ENCODE measurements at places on chromosomes 3 and 15.

GRCh38 chr3:67357610-67358458 lies 296.6 kb downstream of the SUCLG2 start:
- DNase-seq = peak; percentile 63

DNA sequence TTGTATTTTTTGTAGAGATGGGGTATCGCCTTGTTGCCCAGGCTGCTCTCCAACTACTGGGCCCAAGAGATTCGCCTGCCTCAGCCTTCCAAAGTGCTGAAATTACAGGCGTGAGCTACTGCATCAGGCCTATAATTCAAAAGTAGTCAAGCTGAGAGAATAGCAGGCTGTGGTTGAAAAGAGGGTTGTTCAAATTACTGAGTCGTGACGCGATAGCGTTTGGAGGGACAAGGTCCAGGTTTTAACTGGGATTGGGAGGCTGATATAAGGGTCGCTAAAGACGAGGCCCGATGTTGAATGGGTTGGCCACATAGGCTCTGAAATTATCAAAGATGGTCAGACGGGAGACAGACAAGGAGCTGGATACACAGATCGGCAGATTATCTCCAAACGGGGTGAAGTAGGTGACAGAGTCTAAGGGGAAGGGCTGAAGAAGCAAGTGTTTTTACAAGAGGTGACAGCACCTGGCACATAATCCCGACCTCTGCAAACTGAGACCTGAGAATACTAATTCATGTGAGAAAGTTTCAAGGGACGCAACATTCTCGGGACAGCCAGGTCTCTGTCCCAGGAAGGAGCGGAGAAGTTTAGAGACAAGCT lies 759 bp upstream of the ARID3B start:
- DNase-seq = no peak

- peak; percentile 30 for DNase-seq
These were observed 4.5 kb downstream of the THBS1 start for GRCh38 chr15:39585389-39585841.

DNA sequence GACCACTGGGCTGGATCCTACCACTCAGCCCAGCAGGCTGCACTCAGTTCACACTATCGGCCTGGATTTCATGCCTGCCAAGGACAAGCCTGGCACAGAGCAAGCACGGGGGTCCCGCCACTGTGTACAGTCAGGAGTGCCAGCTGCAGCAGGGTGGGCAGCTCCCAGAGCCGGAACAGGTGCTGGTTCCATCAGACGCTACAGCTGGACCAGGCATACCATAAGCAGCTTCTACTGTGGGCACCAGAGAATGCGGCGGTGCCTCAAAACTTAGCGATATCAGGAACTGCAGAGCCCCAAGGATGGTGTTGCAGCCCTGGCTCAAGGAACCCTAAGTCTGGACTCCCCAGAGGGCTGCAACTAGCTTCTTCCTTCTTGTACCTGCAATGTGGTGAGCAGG lies 124.8 kb downstream of the BCHE start:
- DNase-seq = no peak

GRCh38 chr3:184880276-184881019 lies 68.5 kb downstream of the VPS8 start:
- DNase-seq = no peak

GRCh38 chr3:13009132-13009945 lies 63.9 kb downstream of the IQSEC1 start:
- no peak for DNase-seq

DNA sequence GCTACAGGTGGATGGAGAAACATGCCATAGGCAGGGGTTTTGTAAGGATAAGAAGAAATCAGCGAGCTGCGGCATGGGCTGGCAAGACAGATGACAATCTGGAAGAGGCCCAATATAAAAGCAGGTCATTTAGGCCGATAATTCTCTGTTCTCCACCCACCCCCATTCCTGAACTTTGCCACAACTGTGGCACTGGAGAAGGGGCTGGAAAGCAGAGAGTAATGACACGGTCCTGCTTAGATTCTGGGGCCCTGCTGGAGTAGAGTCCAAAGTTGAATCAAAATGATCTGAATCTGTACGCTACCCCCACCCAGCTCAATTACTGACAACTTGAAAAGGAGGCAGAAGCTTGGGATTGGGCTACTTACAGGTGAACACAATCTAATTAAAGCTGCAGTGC lies 18.4 kb upstream of the BUB1B start:
- no peak for DNase-seq

DNA sequence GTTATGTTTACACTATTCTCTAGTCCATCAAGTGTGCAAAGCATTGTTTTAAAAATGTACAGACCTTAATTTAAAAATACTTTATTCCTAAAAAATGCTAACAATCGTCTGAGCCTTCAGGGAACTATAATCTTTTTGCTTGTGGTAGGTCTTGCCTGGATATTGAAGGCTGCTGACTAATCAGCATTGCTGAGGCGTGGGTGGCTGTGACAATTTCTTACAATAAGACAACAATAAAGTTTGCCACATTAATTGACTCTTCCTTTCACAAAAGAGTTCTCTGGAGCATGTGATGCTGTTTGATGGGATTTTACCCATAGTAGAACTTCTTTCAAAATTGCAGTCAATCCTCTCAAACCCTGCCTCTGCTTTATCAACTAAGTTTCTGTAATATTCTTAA lies 384.0 kb upstream of the TGFBR2 start:
- no peak for DNase-seq

GRCh38 chr3:138066383-138066782 lies 49.0 kb downstream of the DZIP1L start:
- no peak for DNase-seq

GRCh38 chr3:126954141-126954842 lies 28.6 kb upstream of the PLXNA1 start:
- no peak for DNase-seq

DNA sequence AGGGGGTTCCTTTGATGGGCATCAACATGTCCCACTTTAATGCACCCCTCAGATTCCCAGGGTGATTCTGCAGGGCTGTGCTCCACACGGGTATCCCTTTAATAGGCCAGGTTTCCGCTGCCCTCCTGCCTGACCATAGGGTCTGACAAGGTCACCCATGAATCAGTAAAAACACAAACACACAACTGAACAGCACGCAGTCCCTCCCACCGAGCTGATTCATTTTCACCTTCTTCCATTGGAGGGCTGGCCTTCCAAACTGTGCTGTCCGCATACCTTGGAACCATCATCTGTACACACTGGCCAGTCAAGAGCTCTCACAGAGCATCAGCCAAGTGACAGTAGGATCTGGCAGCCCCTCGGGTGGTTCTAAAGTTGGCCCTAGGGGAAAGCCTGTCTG lies 93.7 kb downstream of the FBLN2 start:
- DNase-seq = no peak

DNA sequence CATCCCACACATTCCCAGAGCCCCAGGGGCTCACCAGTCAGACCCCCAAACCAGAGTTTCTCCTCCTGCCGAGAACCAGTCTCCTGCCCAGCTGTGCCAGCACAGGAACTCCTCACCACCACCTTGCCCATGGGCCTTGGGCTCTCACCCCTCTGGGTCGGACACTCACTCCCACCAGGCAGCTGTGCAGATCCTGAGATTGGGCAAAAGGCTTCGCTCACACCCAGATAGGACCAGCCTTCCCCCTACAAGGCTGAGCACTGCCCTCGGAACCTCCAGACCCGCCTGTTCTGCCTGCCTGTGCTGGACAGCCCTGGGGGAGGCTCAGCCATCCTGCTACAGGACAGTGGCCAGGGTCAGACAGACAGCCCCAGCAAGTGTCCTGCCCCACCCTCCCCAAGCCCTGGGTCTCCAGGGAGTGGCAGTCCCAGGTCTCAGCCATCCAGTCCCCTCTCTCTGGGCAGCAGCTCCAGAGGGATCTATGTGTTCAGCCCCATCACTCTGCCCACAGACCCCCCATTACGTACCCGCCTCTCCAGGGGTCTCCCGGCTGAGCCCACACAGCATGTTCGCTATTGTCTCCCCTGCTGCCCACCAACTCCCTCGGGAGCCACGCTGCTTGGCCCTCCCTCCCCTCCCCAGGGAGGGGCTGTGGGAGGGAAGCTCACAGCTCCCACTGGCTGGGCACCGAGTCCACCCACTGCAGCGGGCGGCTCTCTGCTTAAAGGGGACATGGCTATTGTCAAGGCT lies at the start of gene GRIP2:
TSS of gene GRIP2 (minus strand) at position 601 of the 750 bp plus-strand sequence. CDS start at position 567, 34 bp downstream.
- DNase-seq = no peak

DNA sequence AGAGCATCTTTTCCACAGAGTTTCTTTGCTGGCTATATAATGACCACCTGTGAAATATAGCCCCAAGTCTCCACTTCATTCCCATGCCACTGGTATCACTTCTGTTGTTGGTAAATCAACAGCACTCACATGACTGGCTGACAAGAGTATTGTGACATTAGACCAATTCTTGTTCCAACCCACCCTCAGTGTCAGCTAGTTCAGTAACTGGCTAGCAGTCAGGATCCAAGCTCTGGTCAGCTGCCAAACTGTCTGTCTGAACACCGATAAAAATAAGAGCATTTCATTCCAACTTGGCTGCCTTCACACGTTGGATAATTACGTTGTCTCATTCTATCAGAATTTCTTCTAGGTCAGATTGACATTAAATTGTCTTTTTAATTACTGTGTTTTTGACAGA lies 166.5 kb downstream of the USP13 start:
- no peak for DNase-seq

GRCh38 chr3:179410999-179411398 lies 40.3 kb downstream of the GNB4 start:
- no peak for DNase-seq

- DNase-seq = no peak
These were observed 25.9 kb downstream of the ADCY5 start for GRCh38 chr3:123423031-123423430.

DNA sequence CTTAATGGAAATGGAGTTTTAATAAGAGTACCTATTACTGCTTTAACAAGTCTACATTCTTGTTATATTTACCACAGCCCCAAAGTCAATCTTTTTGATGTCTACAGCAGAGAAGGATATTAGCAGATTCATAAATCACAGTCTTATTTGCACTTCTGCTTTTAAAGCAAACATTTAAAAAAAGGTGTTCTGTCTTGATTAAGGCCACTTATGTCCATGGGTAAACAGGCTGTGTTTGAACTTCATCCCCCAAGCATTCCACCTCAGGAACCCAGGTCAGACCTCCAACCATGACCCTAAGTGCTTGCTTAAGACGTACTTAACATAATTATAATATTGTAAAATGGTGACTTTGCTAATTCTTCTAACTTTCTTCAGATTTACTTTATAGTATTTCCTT lies 113.4 kb downstream of the CMSS1 start:
- DNase-seq = no peak

DNA sequence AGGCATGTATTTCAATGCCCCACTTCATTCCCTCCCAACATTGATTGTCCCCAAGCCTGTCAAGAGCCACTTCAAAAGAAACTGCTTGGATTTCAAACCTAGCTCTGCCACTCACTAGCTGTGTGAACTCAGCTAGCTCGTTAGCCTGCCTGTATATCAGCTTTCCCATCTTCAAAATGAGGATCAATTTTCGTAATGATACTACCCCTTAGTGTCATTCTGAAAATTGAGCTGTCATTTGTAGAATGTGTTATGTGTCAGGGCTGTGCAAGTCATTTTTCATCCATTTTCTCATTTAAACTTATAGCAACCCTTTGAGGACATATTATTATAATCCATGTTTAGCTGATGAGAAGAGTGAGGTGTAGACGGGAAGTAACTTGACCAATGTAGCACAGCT lies 88.6 kb downstream of the TRIM42 start:
- no peak for DNase-seq

- DNase-seq = peak; percentile 95
These were observed 2.3 kb upstream of the HAPLN3 start for GRCh38 chr15:88897456-88898194.

- DNase-seq = no peak
These were observed 928.9 kb upstream of the NR2F2 start for GRCh38 chr15:95401587-95401986.

- DNase-seq = no peak
These were observed 66.0 kb downstream of the FLNB start for GRCh38 chr3:58074116-58074715.

DNA sequence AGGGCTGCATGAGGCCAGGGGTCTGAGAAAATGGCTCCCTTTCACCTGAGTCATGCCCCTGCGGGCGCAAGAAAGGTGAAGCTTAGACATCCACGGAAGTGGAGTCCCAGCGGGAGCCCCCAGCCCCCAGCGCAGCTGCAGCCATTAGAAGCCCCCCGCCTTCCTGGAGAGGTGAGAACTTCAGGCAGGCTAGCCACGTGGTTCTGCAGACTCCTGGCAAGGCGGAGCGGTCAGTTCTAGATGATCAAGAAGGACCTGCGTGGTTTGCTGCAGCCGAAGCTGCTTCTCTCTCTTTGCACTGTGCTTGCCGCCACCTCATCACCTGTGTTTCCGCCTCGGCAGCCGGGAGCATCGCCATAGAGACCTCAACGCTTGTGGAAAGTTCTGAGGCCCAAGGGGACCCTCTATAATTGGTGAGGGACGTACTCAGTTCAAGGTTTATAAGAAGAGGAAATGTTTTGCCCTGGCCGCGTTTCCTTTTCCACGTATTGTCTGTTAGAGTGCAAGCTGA lies 15.8 kb upstream of the KCNMB3 start:
- no peak for DNase-seq

DNA sequence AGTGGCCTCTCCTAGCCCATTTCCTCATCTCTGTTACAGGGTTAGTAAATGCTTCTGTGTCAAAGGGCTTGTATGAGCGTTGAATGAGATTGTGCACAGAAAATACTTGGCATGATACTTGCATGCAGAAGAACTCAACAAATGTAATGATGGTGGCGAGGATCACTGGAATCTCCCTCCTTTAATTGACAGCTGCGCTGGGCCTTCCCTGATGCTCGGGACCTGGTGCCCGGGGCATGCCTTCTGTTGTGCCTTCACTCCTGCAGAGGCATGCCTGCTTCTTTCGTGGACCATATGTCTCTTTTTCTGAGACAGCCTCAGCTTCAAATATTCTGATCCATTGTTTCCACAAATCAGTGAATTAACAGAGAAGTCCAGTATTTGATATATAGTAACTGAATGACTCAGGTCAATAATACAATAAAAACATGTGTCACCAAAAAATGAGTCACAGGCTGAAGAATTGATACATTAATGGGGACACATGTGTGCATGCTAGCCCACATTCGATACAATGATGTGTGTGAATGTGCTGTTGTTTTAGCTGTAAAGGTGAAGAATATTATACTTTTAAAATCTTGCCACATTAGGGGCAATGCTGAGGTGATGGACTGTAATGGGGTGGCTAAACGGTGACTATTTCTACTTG lies 243.3 kb upstream of the TBL1XR1 start:
- no peak for DNase-seq

DNA sequence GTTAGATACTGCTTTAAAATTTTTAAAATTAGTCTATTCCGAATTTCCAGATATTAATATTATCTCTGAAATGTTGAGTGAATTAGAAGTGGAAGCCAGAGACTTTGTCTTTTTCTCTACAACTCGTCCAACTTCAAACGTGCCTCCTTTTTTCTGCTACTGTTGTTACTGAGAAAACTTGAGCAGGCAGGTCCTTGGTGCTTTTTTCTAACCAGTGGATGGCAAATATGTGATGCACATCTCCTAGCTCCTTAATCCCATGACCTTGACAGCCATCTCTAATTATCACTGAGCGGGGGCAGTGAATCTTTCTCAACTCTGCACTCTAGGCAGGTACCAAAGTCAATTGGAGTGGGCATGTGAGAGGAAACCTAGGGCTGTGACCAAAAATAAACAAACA lies 50.7 kb downstream of the FNDC3B start:
- no peak for DNase-seq

GRCh38 chr15:79849789-79850188 lies 47.0 kb downstream of the MTHFS start:
- DNase-seq = peak; percentile 64

- no peak for DNase-seq
These were observed 95.7 kb upstream of the C3orf80 start for GRCh38 chr3:160129459-160130061.

GRCh38 chr3:71713041-71713440 lies 12.2 kb downstream of the EIF4E3 start:
- no peak for DNase-seq

Data from BE2C (cell line).